ENCODE measurements at places on chromosomes 1 and 21.

GRCh38 chr1:156707417-156708217 lies 2.2 kb upstream of the CRABP2 start:
- no peak for DNase-seq

DNA sequence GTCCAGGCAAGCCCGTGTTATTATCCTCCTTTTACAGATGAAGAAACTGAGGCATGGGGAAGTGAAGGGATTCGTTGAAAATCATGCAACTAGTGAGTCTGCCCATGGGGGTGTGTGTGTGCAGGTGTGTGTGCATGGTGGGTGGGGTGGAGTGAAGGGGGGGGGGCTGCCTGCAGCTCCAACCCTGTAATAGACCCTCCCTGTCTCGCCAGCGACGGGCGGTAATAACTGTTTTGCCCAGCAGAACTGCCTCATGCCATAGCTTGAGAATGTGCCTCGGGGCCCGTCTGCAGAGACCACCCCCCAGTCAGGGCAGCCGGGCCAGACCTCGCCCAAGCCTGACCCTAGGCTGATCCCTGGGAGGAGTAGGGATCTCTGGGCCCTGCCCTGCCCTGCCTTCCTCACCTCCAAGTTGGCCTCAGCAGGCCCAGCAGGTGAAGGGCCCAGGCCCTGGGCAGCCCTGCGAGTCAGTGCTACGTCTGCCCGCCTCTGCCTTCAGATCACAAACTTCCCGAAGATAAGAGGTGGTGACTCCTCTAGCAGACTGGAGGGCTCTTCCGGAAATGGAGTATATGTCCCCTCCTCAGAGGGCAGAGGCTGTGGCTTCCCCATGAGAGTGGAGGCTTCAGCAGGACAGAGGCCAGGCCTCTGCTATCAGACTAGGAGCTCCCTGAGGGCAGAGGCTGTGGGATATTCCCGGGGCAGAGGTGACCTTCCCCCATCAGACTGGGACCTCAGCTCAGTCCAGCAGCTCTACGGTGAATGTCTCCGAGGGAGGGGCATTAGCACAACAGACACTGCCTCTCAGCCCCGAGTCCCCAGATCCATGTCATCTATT lies 15.7 kb upstream of the EPHA2 start:
- no peak for DNase-seq

- DNase-seq = no peak
Measured at GRCh38 chr1:26822737-26823395, 3.6 kb upstream of the ZDHHC18 start.

DNA sequence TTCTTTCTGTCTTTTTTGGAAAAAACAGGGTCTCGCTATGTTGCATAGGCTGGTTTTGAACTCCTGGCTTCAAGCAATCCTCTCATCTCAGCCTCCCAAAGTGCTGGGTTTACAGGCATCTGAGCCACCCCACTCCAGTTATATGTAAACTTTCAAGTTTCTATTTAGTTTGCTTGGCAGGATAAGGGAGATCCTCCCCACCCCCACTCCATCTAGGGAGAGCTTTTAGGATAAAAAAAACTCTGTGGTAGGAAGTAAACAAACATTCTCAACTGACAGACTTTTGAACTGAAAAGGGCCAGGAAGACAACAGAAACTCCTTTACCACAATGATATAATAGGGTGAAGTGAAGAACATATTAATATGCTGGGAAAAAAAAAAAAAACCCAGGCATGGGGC lies 41.0 kb upstream of the ZNF326 start:
- no peak for DNase-seq

DNA sequence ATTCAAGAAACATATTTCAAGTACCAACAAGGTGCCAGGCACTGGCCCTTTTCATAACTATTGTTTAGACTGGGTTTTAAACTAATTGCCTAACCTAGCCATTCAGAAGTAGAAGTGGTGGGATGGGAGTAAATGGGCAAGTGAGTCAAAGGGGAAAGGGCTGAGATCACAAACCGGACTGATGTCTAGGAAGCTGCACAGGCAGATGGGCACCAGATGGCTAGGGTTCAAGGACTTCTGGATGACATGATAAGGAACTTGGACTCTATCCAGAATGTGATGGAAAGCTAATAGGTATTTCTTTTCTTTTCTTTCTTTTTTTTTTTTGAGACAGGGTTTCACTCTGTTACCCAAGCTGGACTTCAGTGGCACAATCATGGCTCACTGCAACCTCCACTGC lies 46.6 kb downstream of the LYST start:
- no peak for DNase-seq

GRCh38 chr1:51219022-51219421 lies 17.1 kb upstream of the RNF11 start:
- DNase-seq = no peak

DNA sequence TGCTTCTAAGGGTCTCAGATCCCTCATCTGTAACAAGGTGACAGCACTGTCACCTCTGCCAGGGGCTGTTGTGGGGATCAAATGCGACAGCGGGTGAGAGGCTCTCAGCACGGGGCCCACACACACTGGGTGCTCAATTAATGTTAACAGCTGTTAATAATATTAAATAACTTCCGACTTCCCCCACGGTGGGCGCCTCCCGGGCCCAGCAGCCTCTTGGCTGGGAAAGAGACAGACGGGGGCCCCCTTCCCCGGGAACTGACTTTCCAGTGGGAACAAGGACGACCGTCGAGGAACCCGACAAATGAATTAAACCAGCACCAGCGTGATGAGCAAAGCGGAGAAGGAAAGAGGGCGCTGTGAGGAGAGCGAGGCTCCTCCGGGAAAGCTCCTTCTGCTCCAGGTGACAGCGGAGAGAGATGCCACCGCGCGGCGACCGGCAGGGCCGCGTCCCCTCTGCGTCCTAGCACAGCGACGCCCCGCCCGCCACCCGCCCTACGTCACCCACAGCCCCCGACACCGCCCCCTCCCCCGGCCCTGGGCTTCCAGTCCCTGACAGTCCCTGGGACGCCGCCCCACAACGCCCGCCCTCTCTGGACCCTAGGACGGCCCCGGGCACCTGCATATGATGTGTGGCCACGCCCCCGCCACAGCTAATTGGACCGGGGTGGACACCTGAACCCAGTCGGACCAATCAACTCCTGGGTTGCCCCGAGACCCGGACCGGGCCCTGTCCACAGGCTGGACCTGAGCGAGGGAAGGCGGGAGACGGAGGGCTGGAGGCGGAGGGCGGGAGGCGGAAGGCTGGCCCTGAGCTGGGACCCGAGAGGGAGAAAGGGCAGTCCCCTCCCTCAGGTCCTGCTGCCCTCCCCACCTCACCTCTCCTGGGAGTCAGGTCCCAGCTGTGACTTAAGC lies 38.2 kb downstream of the MATN1 start:
- peak; percentile 100 for DNase-seq

DNA sequence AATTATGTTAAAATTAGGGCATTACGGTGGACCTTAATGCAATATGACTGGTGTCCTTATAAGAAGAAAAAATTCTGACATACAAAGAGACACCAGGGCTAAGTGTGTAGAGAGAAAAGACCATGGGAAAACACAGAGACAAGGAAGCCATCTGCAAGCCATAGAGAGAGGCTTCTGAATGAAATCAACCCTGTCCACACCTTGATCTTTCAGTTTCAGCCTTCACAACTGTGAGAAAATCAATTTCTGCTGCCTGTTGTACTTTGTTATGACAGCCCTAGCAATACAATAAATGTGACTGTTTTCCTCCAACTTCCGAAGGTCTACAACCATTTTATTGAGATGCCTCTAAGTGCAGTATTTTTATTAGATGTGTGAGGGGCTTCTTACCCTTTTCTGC lies 1407.2 kb downstream of the MRPL39 start:
- no peak for DNase-seq

- DNase-seq = no peak
Measured at GRCh38 chr21:20661246-20661645, 337.0 kb upstream of the NCAM2 start.

- DNase-seq = no peak
Measured at GRCh38 chr1:109466125-109466451, 258 bp upstream of the SYPL2 start.

- DNase-seq = no peak
Measured at GRCh38 chr1:243447347-243447746, 191.5 kb downstream of the SDCCAG8 start.

- DNase-seq = peak; percentile 42
Measured at GRCh38 chr1:166489670-166490436, 323.1 kb upstream of the FAM78B start.

GRCh38 chr1:236016782-236017400 lies 48.0 kb downstream of the NID1 start:
- DNase-seq = no peak

- no peak for DNase-seq
Measured at GRCh38 chr1:116268211-116268610, 104.8 kb upstream of the ATP1A1 start.

DNA sequence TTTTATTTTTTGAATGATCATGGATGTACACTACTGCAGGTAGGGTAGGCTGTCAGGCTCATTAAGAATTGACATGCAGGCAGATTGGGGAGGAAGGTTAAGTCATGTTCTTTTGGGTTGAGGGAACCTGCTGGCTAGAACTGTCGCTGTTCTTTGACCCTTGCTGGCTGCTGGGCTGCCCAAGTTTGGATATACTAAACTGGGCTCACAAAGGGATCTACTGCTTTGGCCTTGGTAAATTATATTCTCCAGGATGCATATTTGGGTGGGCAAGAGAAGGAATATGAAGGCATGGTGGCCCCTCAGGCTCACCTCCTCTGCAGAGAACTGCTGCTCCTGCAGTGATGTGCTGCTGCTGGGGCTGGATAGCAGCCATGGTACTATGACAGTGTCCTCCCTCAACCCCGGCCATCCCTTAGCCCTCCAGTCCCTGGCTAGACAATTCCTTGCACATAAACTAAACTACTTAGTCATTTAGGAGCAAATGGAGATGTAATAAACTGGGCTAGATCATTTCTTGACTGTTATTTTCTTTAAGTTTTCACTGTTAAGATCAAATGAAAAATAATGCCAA lies 6.1 kb downstream of the ATP1A1 start:
- DNase-seq = no peak

DNA sequence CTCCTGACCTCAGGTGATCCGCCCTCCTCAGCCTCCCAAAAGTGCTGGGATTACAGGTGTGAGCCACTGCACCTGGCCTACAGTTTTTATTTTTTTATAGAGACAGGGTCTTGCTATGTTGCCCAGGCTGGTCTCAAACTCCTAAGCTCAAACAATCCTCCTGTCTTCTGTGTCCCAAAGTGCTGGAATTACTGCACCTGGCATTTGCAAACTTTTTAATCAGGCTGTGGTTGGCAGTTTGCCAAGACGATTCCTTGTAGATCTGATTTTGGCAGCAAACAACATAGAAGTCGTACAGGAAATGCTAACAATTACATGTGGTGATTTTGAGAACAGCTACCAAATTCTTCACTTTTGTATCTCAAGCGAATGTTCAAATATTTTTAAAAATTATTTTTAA lies 10.1 kb downstream of the RBP7 start:
- no peak for DNase-seq

GRCh38 chr1:156811168-156811567 lies 5.5 kb downstream of the SH2D2A start:
- DNase-seq = no peak

DNA sequence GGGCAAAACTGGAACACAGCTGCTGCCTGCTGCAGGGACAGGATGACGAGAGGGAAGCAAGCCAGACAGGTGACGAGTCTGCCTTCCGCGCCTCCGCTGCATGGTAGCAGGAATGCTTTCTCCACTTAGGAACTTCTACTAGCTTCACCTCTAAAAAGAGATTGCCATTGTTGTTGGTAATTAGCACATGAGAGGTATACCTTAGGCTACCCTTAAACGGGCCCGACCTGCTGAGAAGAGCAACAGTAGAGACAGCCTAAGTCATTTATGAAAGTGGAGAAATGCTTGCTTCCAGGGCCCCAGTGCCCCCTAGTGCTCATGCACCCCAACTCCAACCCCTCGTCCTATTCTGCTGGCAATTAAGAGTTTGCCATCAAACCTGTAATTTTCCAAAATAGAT lies 96.9 kb upstream of the AKT3 start:
- no peak for DNase-seq

- peak; percentile 55 for DNase-seq
Measured at GRCh38 chr21:37700641-37701202, 215.5 kb downstream of the KCNJ6 start.

DNA sequence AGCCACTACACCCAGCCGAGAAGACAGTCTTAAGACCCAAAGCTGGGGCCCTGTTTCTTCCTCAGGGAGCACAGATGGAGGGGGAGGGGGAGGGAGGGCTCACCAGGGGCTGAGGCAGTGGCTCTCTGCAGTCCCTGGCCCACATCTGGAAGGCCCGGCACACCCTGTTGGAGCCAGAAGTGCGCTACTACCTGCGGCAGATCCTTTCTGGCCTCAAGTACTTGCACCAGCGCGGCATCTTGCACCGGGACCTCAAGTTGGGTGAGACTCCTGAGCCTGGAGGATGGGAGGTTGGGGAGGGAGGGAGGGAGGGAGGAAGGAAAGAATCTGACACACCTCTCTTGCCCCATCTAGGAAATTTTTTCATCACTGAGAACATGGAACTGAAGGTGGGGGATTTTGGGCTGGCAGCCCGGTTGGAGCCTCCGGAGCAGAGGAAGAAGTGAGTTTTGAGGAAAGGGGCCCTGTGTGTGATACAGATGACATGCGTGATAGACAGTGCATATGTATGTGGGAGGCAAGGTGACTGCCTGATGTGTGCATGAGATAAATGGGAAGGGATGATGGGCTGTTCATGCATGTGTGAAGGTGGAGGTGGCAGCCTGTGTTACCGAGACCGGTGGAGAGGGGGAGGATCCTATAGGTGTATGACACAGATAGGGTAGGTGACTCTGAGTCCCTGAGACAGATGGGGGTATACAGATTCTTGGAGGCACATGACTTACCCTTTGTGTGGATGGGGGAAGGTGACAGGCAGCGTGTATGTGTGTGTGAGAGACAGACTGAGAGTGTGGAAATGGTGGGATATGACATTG lies 1.5 kb downstream of the PLK3 start:
- no peak for DNase-seq

DNA sequence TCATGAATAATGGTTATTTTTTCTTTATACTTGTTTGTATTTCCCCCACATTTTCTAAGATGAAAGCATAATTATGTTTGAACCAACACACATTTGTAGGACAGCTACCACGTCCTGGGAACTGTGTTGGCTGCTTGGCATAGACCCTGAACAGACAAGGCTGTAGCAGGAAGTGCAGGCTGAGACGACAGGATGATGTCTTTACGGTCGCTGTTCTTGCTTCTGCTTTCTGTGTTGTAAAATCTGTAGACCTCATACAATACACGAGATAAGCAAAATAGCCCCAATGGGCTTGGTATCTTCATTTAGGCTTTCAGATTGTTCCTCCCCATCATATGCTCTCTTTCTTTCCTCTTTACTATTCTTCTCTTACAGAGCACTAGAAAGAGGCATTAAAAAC lies 23.3 kb upstream of the OTUD3 start:
- DNase-seq = no peak

GRCh38 chr1:78415165-78415564 lies 75.6 kb upstream of the PTGFR start:
- no peak for DNase-seq

DNA sequence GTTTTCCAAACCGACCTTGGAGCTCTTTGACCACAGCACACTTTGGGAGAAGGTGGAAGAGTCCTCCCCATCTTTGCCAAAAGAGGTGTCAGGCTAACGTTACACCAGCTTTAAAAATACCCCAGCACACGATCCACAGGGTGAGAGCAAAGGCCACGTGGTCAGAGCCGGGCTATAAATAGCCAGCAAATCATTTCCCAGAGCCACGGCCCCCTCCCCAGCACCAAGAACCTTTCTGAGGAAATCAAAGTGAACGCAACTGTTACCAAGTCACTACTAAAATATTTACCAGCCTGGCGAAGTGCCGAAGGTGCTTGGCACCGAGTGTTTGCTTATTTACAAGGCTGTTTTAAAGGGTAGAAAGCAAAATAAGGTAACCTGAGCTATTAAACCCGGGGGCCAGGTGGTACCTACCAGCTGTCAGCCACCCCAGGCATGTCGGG lies 72.4 kb downstream of the CASZ1 start:
- DNase-seq = no peak

- no peak for DNase-seq
Measured at GRCh38 chr1:226438007-226438406, 30.1 kb upstream of the PARP1 start.

Measured in NCI-H774 (cell line).